BJ (cell line): ENCODE measurements at places on chromosomes 16 and 17. TPM values are rescaled to one million over a fixed set of nuclear protein-coding genes. Genes with fewer than 3 reads are reported as not detected.

Gene ALOX15B
- not detected in 2 replicates for polyA plus RNA-seq

Gene POLR2A
- polyA plus RNA-seq, result 21.5 and 27.7 TPM in 2 replicates

Gene TMEM92
- 0.58 and 0.67 TPM in 2 replicates for polyA plus RNA-seq

Gene NEUROD2
- polyA plus RNA-seq, result not detected in 2 replicates

GRCh38 chr16:11334831-11335404 lies 10.3 kb upstream of the RMI2 start:
- DNase-seq, result no peak

DNA sequence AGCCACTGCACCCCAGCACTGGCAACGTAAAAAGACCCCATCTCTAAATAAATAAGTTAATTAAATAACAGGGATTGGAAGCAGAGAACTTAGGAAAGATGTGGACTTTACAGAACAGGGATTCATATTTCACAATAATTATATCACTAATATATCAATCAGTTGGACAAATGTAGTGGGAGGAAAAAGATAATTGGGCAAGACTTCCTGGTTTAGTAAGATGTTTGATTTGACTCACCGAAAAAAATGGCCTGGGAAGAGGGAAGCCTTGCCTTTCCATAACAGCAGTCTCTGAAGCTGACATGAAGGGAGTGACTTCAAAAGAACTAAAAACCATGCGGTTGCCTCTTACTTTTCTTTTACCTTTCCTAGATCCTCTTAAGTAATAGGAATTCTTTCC lies 15.2 kb upstream of the C17orf78 start:
- no peak for DNase-seq

DNA sequence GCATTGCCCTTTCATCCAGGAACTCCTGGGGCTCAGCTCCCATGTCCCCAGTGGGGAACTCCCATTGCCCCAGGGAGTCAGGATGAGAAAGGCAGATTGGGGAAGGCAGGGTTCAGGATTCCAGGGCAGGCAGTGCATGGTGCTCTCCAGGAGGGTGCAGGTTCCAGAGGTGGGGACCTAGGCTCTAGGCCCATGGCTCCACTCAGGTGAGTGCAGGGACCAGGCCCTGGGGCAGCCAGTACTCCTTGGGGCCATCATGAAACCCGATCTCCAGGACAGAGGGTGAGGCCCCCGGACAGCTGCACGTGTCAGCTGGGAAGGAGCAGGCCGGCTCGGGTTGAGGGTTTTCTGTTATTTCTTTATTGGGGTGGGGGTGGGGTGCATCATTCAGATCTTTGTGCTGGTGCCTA lies 1.3 kb upstream of the MTSS2 start:
- DNase-seq, result no peak

DNA sequence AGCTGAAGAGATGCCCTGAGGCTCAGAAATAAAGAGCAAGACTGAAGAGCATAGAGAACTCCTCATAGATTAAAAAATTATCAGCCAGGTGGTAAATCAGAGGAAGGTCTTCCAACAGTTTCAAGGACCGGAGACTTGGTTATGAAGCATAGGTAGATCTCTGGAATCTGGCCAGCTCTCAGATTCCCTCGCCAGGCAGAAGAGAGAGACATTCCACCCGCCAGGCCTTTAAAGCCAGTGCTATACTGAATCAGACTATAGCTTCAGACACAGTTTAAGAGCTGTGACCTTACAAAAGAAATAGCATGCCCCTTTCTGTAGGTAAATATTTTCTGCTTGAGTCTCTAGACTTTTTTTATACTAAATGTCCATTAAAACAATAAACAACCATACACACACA lies 70.3 kb downstream of the NFATC3 start:
- DNase-seq, result no peak

DNA sequence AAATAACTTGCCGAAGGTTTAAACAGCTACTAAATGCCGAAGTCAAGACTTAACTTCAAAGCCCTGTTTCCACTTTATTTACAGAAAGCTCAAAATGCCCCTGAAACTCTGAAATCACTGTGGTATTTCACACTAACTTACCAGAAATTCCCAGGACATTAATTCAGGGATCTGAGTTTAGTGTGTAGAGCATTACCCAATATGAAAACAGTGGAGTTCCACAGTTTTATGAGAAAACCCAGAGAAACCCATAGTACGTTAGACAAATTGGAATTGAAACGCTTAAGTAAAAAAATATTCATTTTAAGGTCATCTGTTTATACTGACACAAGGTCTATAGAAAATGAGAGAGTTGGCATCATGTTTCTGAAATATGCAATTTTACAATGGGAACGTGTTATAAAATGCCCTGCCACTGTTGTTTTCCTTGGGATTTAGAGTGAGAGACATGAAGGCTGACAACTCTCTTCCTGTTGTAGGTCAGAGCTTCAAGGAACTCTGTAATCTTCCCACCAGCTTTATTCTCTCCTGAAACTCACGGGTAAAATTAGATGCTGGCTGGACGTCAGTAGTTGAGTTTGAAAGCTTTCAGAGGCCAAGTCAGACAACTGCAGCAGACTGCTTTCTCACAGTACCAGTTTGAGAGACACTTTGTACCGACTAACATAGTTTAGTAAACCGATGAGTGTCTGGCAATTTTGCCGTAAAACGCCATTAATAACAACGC lies 139.4 kb upstream of the TBX2 start:
- DNase-seq, result peak; percentile 51

DNA sequence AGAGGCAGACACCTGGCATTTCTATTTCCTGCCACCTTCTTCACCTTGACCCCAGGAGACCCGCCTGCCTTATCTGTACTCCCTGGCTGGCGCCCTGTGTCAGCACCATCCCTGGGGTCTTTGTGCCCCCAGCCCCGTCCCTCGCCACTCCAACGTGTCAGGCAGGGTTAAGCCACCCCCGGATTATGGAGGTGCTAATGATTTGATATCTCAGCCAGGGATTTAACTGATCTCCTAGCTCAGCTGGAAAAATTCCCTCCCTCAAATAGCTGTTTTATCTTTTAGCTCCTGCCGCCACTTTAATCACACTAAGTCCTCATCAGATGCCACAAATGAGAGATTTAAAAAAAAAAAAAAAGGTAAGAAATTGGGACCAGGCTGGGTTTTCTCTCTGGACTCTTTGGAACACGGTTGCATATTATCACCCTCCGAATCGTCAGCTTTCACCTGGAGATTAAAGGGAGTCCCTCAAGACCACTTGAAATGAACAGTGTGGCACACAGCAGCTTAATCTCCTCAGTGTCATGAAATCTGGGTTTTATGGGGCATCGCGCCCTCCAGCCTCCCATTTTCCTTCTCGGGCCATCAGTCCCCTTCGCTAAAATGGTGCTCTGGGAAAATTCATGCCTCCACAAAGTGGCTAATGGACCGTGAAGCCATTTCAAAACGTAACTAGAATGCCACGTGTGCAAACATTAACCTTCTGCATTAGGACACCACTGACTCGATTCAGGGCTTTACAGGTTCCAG lies 26.2 kb upstream of the WFDC1 start:
- DNase-seq, result no peak

DNA sequence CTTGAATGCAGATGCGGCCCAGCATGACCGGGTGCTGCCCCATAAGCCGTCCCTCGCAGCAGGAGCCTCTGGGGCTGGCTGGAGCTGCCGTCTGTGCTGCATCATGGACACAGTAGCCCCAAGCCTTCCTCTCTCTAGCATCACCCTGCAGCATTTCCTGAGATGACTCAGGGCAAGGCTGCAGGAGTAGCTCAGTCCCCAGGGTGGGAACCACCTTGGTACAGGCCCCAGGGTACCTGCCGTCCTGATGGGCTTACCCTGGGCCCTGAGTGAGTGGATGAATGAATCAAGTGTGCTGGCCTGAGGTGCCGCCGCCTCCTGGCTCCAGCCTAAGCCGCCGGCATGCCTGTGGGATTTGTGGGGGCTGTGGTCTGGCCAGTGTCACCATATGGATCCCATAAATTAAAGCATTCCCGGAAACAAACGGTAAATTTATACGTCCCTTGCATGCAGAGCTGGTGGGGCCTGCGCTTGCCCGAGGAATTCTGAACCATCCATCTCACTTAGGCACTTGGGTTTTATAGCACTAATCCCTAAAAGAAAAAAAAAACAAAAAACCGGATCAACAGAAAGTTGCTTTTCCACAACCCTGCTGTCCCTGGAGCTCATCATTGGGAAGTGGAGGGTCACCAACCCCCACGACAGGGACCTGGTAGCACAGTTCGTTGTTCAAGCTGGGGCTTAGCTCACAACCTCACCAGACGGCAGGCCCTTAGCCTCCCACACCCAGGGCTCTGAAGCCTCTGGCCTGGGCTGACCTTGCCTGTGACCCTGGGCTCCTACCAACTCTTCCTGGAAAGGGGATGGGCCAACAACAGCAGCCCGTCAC lies 242.6 kb upstream of the CIBAR2 start:
- DNase-seq, result peak; percentile 17

DNA sequence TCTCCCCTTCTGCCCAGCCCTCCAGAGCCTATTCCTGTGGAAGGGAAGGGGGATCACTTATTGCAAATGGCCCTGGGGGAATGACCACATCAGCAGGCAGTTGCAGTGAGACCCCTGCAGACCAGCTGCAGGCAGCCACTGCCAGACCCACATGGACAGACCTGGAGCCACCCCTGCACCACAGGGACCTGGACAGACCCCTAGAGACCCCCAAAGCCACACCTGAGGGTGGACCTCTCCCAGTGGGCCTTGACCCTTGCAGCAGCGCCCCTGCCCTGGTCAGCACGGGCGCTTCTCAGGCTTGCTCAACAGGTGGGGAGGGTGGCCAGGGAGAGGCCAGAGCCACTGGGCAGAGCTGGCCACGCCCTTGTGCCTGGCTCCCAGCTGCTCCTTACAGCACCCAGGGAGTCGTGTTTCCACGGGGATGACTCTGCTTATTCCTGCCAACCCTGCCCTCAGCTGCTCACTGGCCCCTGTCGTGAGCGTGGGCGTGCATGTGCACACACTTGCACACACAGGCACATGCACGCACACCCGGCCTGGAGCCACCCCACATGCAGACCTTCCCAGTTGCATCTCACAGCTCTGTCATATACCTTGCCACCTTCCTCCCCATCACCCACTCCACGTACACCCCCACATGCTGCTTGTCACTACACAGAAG lies 1.3 kb upstream of the SCN4A start:
- DNase-seq, result no peak

DNA sequence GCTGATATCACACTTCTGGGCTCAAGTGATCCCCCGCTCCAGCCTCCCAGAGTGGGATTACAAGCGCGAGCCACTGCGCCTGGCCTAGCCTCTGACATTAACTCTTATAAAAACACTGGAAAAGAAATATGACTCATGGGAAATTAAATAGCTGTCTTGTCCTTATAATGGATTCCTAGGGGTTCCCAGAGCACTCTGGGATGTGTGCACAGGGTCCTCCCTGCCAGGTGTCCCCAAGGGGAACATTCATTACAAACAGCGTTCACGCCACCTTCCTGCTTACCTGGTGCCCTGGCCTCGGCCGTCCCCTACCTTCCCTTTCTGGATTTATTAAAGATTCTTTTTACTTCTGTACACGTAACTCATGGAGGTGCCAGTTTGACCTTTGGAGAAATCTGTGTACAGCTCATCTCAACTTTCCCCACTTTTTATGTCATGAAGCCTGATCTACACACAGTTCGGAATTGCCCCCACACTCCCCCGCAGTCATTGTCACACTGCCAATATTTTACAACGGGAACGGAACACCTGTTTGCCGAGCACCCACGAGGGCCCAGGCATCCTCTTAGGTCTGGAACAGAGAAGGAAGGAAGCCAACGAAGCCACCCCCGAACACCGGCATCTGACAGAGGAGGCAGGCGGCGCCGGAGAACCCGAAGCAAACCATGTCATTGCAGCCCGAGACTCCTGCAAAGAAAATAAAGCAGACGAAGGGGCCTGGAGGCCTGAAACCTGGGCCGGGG lies 39.7 kb upstream of the MEAK7 start:
- no peak for DNase-seq

DNA sequence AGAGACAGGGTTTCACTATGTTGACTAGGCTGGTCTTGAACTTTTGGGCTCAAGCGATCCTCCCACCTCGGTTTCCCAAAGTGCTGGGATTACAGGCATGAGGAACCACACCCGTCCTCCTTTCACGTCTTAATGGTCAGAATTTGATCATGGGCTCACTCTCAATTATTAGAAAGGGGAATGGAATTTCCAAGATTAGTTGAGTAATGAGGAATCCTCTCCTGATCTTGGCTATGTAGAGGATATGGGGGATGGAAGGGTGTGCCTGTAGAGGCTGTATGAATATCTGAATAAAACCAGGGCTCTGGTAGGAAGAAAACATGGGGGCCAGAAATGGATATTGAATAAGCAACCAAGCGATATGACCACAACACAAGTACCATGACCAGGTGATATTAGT lies 25.9 kb upstream of the SMURF2 start:
- DNase-seq, result peak; percentile 63

GRCh38 chr16:56998352-56998751 lies 9.0 kb downstream of the NLRC5 start:
- no peak for DNase-seq

DNA sequence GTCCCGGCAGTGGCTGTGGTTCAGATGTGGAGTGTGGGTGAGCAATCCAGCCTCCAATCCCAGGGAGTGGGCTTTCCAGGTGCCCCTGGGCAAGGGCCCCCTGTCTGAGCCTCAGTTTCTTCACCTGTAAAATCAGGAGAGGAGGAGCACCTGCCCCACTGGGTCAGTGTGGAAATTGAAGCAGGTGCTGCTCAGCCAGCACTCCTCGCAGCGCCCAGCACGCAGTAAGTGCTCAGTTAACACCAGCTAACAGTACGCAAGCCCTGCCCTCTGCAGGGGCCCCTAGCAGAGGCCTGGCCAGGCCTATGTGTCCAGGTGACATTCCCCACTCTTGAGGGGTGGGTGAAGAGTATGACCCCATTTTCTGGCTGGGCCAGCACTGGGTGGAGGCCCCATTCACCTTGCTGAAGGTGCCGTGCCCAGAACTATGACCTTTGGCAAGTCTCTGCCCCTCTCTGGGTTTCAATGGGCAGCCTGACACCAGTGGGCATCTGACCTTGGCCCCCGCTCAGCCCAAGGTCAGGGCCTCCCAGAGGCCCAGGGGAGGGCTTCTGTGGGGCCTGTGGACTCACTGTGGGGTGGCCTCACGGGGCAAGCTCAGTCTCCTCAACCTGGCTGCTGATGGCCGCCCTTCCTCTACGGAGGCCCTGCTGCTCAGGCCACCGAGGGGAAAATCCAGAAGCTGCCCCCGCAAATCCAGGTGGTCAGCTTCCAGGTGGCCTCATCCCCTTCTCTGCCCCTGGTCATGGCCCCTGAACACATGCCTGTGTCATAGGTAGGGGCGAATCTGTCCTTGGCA lies 2.5 kb downstream of the MTSS2 start:
- no peak for DNase-seq

- no peak for DNase-seq
Measured at GRCh38 chr17:48600244-48601098, 4.3 kb downstream of the HOXB6 start.
